ENCODE measurements at places on chromosomes 1 and 21.

GRCh38 chr1:193437785-193438184 lies 251.4 kb upstream of the B3GALT2 start:
- no peak for DNase-seq

DNA sequence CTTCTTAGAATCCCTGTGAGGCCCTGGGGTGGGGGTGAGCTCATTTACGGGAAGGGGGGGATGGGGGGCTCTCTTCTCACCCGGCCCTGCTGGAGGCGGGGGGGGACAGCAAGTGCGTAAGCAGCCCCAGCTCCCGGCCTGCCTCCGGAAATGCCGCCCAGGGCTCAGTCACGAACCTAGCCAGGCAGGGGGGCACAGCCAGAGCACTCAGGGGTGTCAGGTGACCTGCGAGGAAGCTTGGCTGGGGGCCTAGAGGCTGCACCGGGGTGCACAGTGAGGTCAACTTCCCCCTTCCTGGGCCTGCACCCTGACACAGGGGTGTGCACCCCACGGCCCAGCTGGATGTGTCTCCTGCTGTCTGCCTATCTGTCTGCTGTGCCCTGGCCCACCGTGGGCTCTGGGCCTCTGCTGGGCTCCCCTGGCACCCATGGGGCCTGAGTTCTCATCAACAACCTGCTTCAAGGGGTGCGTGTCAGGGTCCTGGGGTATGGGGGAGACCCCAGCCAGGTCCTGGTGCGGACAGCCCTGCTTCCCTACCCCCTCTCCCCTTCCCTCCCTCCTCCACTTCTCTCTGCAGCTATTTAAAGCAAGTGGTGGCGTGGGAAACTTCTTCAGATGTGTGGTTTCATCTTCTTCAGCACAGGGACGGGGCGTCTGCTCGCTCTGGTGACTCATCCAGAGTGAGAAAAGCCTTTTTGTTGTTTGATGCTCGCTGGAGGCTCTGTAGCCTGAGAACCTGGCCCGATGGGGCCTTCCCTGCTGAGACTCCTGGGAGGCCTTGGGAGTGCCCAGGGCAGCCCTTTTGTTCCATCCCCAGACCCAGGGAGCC lies 92.5 kb upstream of the RUNX3 start:
- no peak for DNase-seq

DNA sequence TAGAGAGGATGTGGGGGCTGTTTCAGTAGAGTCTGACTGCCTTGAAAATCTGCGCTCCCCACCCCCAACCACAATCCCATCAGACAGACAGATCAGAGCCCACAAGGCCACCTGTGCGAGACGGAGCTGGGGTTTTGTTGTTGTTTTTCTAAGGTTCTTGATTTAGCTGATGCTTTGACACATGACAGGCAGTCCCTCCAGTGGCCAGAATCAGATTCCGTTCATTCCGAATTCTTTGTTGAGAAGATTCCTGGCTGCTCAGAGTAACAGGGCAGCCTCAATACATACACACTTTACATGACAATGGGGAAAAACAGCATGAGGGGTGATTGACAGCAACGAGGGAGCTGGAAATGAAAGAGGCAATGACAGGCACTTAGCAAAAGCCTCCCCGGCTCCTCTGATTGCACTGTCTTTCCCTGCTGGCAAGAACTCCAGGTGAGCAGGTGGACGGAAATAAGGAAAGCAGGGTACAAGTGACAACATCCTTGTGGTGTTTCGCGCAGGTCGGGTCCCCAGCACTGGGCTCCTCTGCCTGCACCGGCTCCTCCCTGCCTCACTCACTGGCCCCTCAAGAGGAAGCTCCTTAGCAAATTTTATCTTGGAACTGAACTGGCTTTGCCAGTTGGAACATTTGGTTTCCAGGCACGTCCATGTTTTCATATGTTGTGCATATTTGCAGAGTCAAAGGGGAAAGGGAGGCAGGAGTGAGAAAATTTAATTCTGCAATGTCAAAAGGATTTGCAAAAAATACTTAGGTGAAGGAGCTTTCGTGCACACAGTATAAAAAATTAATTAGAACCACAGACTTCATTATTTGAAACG lies 148.7 kb downstream of the PGBD5 start:
- no peak for DNase-seq

DNA sequence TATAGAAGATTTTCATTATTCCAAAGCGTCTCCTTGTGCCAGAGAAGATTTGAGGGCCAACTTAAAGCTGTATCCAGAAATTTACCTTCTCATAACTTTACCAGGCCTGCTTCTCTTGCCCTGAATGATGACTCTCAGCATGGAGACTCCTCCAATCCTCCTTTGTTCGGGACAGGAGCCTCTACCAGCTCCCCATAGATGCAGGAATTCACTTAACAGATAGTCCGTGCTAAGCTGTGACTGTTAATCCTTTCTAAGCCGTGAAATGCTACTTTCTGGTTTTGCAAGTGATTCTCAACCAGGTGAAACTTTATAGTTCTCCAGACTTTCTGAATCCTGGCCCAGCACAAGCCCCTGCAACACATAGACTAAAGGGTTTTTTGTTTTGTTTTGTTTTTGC lies 31.8 kb upstream of the KCND3 start:
- no peak for DNase-seq

DNA sequence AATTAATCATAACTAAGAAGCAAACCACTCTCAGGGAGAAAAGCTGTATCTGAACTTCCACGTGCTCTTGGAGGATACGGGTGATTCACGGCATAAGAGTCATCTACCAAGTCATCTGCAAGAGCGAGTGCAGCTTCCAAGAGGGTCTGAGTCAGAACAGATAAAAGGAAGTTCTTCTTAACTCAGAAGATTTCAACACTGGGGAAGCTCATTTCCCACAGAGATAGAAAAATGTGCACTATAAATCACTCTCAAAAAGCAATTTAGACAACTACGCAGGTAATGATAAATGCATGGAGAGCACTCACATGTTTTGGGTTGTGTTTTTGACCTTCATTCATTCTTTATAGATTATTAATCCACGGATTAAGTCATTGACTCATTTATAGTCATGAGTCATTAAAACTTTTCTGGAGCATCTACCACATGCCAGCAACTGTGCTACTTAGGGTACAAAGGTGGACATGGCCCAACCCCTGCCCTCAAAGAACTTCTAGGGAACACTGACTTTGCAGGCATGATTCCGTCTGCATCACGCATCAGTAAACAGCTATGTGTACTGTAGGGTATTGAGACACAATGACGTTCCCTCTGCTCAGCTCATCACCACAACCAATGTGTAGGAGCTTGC lies 20.8 kb downstream of the KCNJ15 start:
- DNase-seq: no peak

- DNase-seq: no peak
These were observed 136.7 kb upstream of the RAVER2 start for GRCh38 chr1:64608005-64608650.

DNA sequence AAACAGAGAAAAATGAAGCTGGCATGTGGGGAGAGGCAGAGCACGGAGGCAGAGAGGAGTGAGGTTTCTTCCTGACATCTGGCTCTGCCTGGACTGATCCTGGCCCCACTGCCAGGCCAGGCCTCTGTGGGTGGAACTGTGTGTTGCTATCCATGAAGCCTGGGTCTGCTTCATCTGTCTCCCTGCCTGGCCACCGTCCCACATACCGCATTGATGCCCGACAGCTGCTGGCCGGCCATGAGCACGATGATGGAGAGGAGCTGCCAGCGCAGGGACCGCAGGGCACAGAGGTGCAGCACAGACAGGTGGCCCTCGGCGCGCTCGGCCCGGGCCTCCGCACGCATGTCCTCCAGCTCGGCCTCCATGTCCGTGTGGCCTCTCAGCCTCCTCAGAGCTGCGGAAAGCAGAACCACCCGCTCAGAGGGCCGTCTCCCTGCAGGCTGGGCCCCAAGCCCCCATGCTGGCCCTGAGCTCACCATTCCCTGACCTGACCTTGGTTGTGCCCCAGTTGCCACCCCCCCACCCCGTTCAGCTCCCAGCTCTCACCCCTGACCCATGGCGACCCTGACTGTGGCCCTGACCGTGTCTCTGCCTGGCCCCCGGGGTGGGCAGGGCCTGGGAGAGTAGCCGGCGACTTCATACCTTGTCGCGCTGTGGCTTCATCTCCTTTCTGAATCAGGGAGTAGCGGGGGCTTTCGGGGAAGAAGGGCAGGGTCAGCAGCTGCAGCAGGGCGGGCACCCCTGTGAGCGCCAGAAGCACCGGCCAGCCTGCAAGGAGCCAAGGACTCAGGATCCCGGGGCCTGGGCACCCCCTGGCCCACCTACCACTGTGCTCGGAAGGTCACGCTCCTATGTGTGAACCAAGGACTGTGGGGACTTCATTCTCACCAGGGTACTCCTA lies 11.5 kb downstream of the SLC2A7 start:
- DNase-seq: no peak

DNA sequence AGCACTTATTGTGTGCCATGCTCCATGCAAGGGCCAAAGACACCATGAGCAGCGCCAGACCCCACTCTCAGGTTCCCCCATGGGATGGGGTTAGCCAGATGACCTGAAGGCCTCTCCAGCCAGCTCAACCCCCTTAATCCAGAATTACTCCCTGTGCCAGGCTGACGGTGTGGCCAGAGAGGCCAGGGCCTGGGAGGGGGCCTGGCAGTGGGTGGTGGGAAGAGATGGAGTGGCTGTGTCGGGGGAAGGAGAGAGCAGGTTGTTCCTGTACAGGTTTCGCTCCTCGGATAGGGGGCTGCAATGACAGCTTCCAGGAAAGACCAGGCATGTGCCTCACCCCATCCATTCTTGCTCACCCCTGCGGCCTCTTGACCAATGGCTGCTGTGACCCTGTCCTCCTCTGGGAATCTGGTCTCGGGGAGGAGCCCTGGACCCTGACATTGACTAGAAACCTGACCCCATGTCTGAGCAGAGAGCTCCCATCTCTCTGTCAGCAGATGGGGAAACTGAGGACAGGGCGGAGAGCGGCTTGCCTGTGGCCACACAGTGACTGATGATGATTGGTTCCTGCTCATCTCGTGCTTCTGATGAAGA lies 345.3 kb downstream of the MATN1 start:
- DNase-seq: no peak

- no peak for DNase-seq
These were observed 1159.8 kb upstream of the ADGRL2 start for GRCh38 chr1:80640978-80641377.

DNA sequence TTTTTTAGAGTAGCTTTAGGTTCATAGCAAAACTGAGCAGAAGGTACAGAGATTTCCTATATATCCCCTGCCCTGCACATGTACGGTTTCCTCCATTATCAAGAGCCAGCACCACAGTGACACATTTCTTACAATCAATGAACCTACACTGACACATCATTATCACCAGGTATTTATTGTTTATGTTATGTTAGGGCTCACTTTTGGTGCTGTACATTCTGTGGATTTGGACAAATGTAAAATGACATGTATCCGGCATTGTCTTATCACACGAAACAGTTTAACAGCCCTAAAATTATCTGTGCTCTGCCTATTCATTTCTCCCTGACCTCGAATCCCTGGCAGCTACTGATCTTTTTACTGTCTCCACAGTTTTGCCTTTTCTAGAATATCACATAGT lies 93.7 kb upstream of the DPH5 start:
- DNase-seq: no peak

- DNase-seq: no peak
These were observed 25.8 kb upstream of the EVA1B start for GRCh38 chr1:36349241-36349671.

DNA sequence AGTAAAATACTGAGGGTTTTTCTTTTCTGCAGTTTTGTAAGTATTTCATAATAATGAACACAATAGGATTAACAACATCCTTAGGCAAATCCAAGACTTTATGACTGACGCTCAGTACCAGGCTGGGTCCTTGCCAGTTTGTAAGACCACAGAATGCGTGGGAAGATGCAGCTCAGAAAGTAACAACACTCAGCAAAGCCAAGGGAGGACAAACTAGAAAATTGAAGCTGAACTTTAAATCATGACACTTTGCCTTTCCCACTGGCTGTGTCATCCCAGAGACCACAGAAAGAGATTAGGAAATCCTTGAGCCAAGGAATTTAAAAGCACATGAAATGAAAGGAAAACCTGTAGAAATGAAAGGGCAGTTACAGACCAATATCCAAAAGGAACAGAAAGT lies 426.3 kb upstream of the CHRM3 start:
- DNase-seq: no peak

- no peak for DNase-seq
These were observed 14.3 kb upstream of the LSM10 start for GRCh38 chr1:36411674-36412648.

DNA sequence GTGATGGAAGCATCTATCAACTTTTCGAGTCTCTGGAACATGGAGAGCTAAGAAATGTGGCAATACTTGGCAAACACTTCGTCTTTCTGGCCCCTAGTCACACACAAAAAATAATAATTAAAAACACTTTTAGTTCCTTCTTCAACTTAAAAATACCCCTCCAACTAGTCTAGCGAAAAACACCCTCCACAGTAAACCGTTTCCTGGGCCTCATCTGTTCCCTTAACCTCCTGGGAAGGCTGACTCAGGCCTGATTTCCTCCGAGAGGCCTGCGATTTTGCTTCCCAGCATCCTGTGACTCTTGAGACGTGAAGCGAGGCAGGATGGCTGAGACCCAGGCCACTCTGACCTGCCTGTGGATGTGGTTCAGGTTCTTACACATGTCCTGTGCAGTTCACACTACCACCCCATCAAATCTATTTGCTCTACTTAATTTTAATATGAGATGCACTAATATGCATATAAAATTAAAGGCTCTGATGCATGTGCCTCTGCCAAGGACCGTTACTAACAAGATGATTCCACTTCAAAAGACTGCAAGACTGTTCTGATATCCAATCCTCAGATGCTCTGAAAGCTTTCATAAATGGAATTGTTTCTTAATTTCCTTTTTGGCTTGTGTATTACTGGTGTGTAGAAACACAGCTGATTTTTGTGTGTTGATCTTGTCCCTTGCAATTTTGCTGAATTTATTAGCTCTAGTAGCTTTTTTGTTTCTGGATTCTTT lies 3.5 kb downstream of the NAV1 start:
- DNase-seq: no peak

DNA sequence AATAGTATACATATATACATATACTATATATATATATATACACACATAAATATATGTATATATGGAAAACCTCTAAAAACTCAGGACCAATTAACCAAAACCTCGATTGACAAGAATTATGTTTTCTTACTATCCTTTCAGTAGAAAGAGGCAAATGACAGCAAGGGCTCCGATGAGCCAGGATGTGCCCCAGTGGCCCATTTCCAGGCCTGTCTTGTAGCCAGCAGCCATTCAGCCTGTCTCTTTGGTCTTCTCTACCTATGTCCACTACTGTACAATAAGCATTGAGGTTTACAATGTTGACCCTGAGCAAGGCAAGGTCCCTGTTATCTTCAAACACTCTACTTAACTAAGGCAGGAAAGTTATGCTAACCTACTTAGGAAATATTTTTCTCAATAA lies 9.8 kb downstream of the KCNA2 start:
- no peak for DNase-seq

GRCh38 chr21:44931137-44931500 lies 8.7 kb upstream of the SLX9 start:
- no peak for DNase-seq

DNA sequence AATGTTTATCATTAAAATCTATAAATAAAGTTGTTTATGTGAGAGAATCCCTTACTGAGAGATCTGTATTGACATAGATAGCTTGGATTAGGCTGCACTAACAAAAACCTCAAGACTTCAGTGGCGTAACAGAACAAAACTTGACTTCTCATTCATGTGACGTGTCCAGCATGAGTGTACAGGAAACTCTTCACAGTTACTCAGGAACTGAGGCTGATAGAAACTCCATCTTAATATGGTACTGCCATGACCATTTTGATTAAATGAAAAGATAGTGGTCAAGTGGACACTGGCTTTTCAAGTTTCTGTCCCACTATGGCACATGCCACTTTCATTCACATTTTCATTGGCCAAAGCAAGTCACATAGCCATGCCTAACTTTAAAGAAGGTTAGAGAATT lies 3.7 kb downstream of the ST3GAL3 start:
- no peak for DNase-seq

- no peak for DNase-seq
These were observed 24.7 kb downstream of the MEF2D start for GRCh38 chr1:156475568-156476500.

All from NCI-H524 treated with DMSO at 0.1 percent for 48 hours (cell line).